ENCODE measurements at places on chromosomes 4 and X.
A peak's percentile ranks its signal among the peaks of the same experiment; 100 is the strongest.

DNA sequence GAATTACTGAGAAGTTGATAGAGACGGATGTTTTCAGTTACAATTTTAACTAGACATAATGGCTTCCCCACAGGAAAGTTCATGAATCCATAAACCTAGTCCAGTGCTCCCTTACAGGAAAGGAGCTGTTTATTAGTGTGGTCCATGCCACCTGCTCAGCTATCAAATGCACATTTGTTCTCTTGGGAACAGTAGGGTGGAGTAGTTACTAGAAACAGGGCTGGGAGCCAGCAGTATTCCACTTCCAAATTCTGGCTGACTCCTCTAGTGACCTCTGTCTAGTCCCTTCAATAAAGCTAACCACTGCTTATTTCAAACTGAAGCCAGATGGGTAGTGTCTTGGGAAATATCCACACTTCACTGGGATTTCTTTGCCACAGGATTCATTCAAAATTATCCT is 88.4 kb upstream of the TLL1 start:
- no peak for DNase-seq

DNA sequence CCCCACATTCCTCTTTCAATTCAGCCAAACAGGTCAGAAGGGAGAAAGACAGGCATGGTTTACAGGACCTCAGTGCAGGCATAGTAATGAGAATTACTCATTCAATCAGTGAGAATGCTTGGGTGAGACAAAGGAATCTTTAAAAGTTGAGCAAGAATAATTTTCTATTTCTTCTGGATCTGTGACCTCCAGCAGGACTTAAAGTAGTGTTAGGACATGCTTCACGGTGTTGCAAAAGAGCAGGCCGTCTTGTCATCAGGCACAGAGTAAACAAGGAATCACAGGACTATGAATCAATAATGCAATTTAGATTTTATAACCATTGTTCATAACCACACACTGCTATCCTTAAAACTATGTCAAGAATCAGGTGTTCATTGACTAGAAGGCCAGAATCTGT is 130.6 kb upstream of the GLRA2 start:
- DNase-seq, result no peak

DNA sequence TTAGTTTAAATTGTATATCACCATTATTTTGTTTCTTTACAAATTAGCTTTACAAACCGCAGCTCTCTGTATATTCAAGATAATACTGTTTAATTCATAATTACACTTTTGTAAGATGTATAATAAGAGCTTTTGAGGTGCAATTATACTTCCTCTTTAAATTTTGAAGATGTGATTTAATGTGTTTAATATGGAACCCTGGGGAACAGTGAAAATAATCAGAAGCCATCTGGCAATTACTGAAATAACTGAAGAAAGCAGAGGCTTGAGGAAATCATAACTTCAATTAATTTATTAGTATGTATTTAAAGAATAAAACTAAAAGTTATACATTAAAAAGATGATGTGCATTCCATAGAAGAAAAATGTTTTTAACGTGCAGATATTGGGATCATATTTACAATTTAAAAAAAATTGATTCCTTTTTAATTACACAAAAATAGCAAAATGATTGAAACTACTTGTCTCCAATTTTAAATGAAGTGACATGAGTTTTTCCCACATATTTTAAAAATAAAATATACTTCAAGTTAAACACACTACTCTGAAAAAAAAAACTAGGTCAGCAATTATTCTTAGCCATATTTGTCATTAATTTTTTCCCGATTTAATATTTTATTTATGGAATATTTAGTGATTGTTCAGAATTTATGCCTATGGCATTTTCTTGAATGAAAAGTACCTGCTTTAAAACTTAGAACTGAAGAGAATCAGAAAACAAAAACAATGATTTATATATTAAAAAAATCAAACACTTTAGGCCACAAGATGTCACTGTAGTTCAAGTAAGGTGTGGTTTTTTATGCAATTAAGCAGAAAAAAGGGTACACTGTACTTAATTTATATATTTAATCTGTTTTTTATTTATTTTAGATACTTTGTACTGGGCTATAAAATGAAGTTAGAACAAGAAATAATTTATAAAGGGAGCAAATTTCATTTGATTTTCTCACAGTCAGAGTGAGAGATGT is 942.7 kb upstream of the NDST4 start:
- no peak for DNase-seq

DNA sequence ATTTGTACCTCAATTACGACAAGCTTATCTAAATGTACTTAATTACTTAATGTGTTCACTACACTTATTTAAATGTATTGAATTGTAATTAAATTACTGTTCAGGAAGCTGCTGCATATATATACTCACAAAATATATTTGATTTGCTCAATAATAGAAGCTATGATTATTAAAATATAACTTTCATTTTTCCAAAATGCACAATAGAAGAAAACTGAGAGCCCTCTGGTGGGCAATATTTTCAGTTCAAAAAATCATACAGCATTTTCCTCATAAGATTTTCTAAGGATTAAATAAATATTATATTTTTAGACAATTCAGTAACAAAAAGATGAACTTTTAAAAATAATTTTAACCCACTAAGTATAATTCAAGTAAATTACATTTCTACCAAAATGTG is 217.3 kb downstream of the DKK2 start:
- no peak for DNase-seq

DNA sequence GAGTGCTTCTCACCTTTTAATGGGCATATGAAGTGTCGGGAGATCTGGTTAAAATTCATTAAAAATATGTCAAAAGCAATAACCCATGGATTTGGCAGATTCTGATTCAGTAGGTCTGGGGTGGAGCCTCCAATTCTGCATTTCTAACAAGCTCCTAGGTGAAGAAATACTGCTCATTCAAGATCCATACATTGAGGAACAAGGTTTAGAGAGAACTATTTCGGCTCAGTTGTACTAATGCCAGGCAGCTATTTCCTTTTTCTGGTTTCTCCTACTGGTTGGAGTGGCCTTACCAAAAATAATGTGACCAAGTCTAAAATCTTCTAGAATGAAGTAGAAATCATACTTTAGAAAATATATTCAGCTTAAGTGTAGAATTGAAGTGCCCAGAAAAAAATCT is 117.5 kb downstream of the TSPAN7 start:
- DNase-seq, result no peak

DNA sequence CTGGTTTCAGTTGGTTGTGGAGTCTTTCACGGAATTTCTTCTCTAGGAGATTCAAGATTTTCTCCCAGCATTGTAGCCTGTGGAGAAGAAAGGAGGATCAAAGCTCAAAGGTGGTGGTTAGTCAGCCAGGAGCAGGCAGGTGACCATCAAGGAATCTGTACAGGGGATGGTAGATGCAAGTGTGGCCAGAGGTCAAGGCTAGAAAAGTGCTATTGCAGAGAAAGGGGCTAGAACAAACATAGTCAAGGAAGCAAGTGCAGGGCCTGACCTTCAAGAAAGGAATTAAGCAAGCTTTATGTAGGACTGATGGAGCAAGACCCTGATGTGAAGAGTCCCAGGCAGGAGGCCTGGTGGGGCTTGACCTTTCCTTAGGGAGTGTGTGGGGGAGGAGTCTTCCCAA is 16.1 kb downstream of the HADH start:
- no peak for DNase-seq

GRCh38 chr4:175762582-175762981 is 49.5 kb downstream of the GPM6A start:
- DNase-seq, result no peak

- no peak for DNase-seq
Measured at GRCh38 chrX:25028726-25029125, 13.0 kb upstream of the ARX start.

GRCh38 chrX:131764216-131764615 is 220.3 kb downstream of the OR13H1 start:
- no peak for DNase-seq

DNA sequence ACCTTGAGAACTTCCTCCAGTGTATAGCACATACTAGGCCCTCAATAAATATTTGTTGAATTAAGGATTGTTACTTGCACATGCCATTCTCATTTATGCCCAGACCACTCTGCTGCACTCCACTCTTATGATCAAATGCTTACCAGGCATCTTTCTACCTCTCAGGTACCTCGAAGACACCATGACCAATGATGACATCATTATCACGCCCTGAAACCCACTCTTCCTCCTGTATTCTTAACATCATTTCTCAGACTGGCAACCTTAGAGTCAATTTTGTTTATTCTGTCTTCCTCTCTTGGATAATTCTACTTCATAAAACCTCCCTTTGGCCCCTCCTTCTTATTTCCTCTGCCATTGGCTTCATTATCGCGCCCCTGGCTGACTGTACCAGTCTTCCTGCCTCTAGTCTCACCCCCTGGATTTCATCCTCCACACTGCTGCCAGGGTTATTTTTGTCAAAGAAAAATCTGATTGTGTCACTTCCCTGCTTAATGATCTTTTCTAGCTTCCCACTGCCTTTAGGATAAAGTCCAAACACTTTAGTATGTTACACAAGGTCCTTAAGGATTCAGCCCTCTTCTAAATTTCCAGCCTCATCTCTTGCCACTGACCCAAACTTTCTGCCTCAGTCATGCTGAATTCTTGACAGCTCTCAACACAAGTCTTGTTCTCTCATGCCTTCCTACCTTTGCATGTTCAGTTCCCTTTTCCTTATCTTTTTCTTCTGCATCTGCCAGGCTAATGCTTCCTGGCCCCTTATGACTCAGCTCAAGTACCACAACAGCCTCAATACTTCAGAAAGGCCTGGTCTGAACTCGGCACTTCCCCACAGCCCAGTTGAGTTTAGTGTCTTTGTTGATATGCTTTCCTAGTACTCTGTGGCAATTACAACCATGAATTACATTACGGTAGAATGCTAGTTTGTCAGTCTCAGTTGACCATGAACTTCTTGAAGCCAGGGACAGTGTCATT is 45.8 kb downstream of the HDAC8 start:
- no peak for DNase-seq

- DNase-seq, result no peak
Measured at GRCh38 chr4:128241425-128241913, 46.1 kb downstream of the PGRMC2 start.

GRCh38 chr4:84235126-84235944 is 263.8 kb downstream of the NKX6-1 start:
- DNase-seq, result no peak

DNA sequence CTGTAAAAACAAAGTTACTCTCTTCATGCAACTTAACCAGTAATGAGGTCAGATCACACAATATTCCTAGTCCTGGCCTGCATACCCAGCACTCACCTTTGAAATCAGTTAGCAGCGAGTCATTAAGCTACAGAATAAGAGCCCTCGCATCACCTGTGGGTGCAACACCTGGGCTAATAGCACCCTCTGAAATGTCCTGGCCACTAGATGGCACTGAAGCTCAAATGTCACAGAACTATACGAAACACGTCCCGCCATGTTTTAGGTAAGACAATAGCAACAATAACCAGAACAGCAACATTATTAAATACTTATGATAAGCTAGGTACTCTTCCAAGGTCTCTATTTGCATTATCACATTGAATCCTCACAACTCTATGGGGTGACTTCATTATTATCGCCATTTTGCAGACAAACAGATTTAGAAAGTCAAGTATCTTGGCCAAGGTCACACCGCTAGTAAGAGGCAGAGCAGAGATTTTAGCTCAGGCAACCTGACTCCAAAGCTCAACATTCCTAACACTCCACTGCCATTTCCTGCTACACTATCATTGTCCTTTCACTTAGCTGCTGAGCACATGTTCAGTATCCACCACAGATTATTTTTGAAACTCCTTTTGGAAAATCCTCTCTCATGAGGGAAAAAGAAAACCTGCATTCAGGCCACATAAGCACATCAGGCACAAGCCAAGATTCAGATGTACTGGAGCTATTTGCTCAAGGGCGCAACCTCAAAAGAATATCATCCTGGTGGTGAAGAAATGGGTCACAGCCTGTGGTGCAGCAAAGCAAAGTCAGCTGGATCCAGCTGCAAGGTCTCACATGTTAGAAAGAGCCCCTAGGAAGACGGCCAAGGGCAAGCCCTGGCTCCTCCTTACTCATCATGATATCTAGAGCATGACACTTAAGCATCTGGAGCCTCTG is 59.5 kb upstream of the KDR start:
- DNase-seq, result no peak

DNA sequence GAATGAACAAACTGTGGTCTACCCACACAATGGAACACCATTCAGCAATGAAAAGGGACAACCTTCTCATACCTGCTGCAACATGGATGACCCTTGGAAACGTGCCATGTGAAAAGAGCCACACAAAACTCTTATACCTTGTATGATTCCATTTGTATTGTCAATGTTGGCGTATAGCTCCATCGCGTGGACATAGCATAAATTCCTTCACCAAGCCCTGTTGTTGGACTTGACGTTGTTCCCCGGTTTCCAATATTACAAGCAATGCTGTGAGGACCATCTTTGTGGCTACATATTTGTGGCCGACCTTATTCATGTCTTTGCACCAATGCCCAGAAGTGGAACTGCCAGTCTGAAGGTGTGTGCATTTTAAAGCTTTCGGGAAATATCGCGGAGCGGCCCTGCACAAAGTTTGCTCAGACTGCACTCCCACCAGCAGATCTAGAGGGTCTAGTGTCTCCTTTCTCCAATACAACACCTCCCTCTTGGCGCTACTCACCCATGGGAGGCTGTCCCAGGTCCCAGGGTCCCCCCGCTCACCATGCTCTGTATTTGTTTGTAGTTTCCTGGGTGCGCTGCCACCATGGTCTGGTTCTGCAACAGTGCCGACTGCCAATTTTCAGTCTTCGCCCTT is at the start of gene CLDN34:
Gene CLDN34 (plus strand): TSS at position 584 of the 634 bp plus-strand sequence. CDS start 0 bp downstream, at position 584.
- DNase-seq, result no peak

DNA sequence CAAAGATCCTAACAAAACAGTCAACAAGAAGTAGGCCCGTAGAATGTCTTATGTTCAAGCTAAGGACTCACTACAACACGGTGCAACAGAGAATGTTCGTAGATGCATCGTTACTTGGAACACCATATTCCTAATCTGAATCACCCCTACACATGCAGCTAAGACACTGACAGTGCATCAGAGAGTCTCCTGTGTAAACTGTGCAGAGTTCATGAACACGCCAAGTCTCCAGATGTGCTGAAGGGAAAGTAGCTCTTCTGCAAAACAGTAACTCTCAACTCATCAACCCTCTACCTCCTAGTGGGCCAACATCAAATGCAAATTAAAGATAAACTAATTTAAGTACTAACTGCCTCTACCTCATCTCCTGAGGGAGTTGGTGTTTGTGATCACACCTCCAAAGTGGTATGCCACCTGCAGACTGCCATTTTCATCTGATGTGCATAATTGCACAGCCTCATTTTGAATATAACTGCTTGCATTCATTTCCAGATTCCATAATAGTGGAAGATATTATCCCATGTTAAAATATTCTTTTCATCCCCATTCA is 73.5 kb downstream of the MOSPD2 start:
- DNase-seq, result no peak

- DNase-seq, result no peak
Measured at GRCh38 chr4:48058617-48059530, 42.3 kb downstream of the NIPAL1 start.

DNA sequence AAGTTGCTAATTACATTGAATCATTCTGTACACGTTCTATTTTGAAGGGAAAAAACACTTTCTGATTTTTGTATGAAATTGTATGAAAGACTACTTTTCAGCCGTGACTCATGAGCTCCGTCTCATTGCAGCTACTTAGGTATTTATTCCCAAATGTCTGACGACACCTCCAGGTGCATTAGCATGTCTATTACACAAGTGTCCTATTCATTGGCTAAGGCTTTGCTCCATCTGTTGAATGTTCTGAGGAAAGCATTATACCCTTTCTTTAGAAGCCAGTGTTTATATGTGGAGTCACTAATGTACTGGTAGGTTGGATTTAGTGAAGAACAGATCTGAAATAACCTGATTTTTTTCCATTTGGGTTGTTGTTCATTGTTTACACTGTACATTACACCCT is 51.8 kb downstream of the MAP7D3 start:
- no peak for DNase-seq

GRCh38 chr4:74692972-74693371 is 101.4 kb downstream of the BTC start:
- DNase-seq, result peak; percentile 5

Measured in anterior cingulate cortex (tissue), 58 donors.